Activated T-cell treated with anti-CD3 and anti-CD28 coated beads, Interleukin-2, amount 50 U/mL, for 72 hours (primary cell): ENCODE measurements at places on chromosomes 3 and 15. TPM values are rescaled to one million over a fixed set of nuclear protein-coding genes. Genes with fewer than 3 reads are reported as not detected.

GRCh38 chr3:155701882-155702465 lies 42.9 kb downstream of the PLCH1 start:
- DNase-seq: no peak

The GOLGA8J gene
- total RNA-seq: not detected

DNA sequence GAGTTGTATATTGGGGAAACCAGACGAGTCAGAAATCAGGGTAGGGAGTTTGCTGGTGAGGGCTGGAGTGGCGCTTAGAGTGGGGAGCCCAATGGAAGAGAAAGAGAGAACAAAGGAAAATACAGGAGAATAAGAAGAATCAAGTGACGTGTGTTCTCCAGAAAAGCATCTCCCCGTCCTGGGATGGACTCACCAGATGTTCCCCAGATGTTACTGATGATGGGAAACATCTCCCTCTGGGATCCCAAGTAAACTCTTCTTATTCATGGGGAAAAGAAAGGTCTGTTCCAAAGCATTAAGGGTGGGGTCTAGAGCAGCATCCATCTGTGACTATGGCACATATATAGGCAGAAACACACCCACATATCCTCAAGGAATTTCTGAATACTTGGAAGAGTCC lies 3.0 kb upstream of the CSRNP1 start:
- no peak for DNase-seq

GRCh38 chr3:1971780-1972179 lies 126.9 kb upstream of the CNTN4 start:
- no peak for DNase-seq

The SMCO1 gene
- not detected for total RNA-seq

DNA sequence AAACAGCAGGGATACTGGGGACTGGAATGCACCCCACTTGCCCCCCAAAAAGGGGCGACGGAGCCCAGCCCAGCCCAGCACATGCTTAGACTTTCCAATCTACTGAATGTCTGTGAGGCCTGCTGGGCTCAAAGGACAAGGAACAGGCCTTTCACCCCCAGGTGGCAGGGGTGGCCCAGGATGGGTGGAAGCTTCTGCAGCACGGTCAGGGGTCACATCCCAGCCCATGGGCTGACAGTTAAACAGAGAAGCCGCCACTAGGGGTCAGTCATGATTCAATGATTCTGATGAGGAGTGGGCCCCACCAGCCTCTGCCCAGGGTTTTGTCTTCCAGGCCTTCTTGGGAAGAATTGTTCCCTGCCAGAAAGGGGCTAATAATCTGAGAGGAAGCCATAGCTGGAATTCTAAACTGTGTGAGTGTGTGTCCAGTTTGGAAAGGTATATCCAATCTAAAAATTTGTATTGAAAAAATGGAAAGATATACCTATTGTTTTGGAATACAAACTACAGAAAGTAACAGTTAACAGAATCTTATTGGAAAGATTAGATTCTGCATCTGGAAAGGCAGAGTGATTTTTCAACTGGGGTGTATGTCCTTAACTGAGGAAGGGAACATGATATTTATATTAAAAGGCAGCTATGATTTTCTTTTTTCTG lies 2.2 kb downstream of the CHRNB4 start:
- peak; percentile 62 for DNase-seq

The ZNF80 gene
- total RNA-seq: 0.53 TPM
